ENCODE measurements at places on chromosomes 4 and X.

DNA sequence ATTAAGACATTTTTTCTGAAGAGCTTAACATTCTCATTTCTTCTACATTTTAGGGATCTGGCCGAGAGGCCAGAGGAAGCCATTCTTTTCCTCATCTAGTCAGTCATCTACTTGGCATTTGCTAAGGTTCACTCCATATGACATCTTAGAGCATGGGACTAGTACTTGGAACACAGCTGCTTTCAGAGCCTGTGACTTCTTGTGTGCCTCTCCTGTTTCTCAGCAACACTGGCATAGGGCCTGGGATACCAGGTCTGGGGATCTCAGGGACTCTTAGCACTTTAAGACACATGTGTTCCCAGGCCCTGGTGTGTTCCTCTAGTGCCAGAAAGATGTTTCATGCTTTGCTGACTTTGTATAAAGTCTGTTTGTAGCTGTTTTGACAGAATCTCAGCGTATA, 7.3 kb downstream of the PLP1 start:
- DNase-seq: no peak

DNA sequence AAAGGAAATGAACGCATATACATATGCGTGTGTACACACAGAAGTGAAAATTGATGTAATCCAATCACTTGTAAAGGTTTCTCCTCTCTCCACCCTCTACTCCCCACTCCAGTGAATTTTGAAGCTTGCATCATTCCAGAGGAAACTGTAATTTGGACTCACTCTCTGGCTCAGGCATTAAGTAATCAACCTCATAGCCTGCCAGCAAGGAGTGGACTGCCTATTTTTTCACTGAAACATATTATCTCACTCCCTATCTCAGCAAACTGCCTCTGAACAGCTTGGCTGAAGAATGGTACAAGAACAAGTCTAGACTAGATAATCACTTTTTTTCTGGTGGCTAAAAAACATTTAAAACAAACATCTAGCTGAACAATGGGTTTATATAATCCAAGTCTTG, 124.2 kb downstream of the C4orf51 start:
- DNase-seq: no peak

DNA sequence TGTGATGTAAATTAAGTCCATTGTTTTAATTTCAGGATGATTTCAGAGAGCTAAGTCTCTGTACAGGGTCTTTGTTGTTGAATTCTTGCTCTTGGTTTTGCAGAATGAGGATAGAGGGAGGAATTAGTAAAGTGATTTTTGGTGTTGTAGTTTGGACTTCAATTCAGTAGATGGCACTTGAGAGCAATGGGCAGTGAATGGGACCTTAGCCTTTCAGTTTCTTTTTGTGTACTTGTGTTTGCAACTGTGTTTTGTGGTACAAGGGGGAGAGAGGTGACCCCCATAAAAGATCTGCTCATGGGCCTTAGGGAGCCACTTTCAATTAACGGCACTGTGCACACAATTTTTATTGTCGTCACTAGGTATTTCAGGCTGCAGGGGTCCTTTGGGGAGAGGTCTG, 340.0 kb downstream of the DCAF12L2 start:
- DNase-seq: no peak

GRCh38 chrX:120456973-120457372, 12.1 kb downstream of the LAMP2 start:
- no peak for DNase-seq

DNA sequence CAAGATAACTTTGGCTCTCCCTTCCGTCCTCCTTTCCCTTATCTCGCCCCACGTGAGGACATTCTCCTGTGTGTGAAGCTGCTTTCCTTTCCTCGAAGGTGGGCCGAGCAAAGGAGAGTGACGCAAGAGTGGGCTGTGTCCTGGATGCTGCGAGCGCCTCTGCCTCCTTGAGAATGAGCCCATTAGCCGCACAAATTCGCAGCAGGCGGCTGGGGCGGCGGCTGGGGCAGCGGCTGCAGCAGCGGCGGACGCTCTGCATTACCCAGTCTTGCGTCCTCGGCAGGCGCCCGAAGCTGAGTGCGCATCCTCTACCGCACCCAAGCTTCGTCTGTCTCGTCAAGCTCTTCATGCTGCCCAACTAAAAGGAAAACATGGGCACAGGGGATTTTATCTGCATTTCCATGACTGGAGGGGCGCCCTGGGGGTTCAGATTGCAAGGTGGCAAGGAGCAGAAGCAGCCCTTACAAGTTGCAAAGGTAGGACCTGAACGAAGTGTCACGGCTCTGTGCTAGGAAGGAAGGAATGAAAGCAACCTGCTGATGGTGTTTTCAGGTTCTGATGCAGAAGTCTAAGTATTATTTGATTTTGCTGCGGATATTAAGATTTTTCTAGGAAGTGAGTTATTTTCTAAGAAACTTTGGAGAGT, at the start of gene SYNPO2:
Gene SYNPO2, plus strand, starts transcription at position 189 of the 646 bp plus-strand sequence. Its CDS starts 183 bp downstream, at position 372.
- DNase-seq: peak; percentile 1

DNA sequence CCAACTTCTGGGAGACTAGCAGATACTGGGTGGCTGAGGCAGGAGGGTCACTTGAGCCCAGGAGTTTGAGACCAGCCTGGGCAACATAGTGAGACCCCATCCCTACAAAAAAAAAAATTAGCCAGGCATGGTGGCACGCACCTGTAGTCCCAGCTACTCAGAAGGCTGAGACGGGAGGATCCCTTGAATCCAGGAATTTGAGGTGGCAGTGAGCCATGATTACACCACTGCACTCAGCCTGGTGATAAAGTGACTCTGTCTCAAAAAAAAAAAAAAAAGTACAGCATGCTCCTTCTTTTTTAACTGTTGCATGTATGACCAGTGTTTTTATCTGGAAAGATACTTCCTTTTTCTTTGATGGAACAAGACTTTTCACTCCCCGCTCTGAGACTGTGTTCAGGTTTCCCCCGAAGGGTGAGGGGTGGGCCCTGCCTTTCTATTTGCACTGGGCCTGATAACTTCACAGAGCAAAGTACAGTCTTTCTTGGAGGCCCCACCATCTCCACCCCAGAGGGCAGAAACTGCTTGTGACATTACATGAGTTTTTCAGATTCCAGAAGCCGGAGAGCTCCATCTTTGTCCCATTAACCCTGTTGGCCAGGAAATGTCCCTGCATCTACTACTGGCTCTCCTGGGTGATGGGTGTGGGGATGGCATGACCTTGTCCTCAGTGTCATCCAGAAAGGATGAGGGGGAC, 35.2 kb downstream of the NYX start:
- DNase-seq: no peak

DNA sequence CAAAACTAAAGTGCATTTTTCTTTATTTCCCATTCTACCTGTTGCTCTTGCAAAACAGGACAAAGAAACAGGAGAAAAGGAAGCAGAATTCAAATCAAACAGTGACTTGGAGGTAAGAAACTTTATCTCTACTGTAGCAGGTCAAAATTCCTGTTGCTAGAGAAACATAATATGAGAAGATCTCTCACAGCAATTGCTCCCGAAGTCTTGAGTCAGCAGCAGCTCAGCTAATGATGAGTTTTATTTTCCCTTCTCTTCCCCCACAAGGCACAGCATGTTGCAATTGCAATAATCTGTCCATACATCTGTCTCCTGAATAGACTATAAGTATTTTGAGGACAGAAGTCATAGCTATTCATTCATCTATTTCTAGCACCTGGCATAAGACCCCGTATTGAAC, 112.7 kb downstream of the CLNK start:
- DNase-seq: no peak

GRCh38 chrX:68416592-68416991, 16.7 kb downstream of the OPHN1 start:
- DNase-seq: no peak
